ENCODE measurements at places on chromosomes 11 and 22. TPM values are rescaled to one million over a fixed set of nuclear protein-coding genes. Genes with fewer than 3 reads are reported as not detected.

Gene SYT7
- total RNA-seq: 1.5 TPM

Gene FAM181B
- total RNA-seq: 0.81 TPM

Gene CALCA
- not detected for total RNA-seq

Gene NPTXR
- total RNA-seq: 15.0 TPM

- DNase-seq: no peak
Observed at GRCh38 chr11:46493791-46494190, 100.0 kb downstream of the AMBRA1 start.

DNA sequence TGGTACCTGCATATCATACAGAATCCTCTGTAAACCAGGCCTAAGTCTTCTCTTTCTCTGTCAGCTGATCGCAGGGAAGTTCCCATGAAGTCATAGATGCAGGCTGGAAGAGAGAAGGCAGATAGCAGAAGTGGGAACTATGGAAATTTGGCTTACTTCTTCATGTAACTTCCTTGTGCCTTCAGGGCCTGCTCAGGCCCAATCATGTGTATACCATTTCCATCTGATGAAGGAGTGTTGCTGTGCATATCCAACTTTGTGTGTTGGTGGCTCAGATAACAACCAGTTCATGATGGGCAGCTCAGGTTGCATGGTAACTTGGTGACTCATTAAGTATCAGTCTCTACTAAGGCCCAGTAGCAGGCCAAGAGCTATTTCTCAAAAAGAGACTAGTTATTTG is 53.1 kb upstream of the CEP295 start:
- no peak for DNase-seq

GRCh38 chr11:3745161-3745560 is 52.2 kb downstream of the NUP98 start:
- no peak for DNase-seq

DNA sequence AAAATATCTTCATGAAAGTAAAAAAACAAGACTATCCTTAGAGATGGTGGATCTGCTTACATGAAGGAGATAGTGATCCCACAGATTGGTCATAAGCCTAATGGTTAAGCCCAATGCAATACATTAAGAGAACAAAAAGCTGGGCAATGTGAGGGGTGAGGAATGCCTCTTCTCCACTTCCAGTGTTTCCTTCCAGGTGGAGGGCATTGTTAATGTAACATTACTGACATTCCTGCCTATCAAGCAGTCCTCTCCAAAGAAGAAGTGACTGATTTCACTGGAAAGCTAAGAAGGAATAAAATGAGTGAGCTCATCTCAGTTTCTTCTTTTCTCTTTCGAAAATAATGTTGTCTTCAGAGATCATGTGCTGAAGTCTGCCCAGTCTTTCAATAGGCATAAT is 207.8 kb downstream of the RAB38 start:
- no peak for DNase-seq

GRCh38 chr11:118838905-118839553 is 44.7 kb upstream of the CXCR5 start:
- no peak for DNase-seq

DNA sequence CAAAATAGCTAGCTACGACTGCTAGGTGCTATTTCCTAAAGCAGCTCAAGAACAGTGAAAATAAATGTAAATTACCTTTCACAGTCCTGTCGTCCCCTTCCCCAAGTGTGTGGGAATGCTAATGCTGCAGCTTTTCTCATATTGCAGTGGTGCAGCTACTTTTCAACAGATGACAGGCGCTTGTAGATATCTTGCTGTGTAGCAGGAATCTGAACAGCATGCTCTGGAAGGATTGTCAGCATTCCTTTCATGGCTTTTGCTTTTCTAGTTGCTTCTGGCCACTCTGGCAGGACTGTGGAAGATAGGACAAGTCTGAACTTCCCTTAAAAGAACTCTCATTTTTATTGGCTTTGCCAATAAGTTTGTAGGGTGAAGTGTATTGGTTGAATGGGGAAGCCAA is 18.8 kb downstream of the FAR1 start:
- DNase-seq: no peak

GRCh38 chr22:28443526-28443876 is 236.1 kb downstream of the TTC28 start:
- DNase-seq: peak; percentile 77

GRCh38 chr11:10568486-10568941 is at the start of gene LYVE1:
Gene LYVE1, minus strand, starts transcription at chr11:10568665. Its CDS starts 133 bp downstream, at chr11:10568532.
- DNase-seq: peak; percentile 14

DNA sequence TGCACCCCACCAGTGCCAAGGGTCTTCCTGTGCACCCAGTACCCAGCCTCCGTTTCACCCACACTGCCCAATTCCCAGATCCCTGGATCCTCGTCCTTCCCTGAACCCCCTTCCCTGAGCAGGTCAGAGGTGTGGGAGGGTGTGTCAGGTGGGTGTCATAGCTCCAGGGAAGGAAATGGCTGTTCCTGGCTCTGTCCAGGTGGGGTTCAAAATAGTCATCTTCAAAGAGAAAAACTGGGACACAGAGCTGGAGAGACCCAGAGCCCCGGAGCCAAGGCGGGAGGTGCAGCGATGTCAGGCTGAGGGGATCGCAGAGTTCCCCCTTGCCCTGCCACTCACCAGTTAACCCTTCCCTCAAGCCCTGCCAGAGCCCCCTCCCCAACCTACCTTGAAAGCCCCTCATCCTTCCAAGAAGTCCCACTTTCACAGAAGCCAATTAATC is 698 bp downstream of the C1QTNF4 start:
- DNase-seq: no peak

DNA sequence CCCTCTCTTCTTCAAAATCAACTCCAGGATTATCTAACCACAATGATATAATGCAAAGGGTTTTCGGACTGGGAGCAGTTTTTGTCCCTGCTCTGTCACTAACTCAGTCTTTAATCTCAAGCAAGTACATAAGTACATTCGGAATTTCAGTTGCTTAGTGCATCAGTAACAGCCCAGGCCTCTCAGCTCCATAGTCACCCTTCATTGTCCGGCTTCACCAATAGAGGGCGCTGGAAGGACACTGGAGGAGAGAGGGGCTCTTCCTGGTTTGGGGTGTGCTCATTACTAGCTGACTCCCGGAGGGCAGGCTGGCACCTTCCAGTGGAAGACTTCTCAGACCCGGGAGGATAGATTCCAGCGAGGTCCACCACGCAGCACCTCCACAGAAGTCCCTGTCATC is 90.4 kb upstream of the PDGFD start:
- no peak for DNase-seq
